ENCODE measurements at places on chromosomes 12 and 14.

GRCh38 chr12:117010693-117011451 is 88.3 kb downstream of the TESC start:
- DNase-seq: no peak

DNA sequence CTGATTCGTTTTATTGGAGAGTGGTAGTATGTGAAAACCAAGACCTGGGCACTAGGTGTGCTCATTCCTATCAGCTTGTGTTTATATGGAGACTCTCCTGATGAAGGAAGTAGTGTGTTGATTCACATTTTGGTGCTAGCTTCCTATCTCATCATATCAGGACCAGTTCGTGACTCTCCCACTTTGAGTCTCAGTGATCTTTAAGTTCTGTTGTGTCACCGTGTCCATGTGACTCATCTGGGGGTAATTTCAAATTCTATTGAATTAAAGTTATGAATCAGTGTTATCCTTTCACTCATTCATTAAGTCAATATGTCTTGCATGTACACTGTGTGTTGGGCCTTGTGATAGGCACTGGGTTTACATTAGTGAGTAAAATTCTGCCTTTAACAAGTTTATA is 180.2 kb downstream of the CACNA1C start:
- DNase-seq: no peak

DNA sequence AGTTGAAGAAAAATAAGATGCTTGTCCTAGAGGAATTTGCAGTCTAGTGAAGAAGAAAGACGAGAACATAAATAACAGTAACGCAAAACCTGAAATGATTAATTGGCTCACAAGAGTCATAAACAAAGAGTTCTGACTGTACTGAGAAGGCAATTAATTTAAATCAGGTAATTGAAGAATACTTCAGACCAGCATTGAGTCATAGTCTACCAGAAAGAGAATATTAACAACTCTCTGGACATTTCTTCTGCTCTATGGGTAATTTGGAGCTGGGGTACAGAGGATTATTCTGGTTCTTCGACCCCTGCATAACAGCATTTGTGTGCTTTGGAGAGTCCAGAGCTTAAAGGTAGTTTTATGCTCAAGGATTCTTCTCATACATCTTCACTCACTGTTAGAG is 390.3 kb upstream of the DCN start:
- DNase-seq: no peak

DNA sequence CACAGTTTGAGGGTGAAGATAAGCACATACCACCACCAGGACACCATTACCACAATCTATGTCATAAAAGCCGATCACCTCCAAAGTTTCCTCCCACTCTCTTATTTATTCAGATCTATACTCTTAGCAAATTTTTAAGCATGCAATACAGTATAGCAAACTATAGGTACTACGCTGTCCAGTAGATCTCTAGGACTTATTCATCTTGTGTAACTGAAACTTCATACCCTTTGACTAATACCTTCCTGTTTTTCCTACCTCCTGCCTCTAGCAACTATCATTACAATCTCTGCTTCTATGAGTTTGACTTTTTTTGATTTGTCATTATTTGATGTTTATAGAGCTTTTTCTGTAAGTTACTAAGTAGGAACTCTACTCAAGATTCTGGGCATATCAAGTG is 84.5 kb upstream of the MANSC4 start:
- DNase-seq: no peak

- peak; percentile 49 for DNase-seq
Measured at GRCh38 chr14:58362798-58363412, 32.8 kb upstream of the TOMM20L start.

GRCh38 chr12:42221726-42222125 is 16.3 kb downstream of the YAF2 start:
- DNase-seq: no peak

DNA sequence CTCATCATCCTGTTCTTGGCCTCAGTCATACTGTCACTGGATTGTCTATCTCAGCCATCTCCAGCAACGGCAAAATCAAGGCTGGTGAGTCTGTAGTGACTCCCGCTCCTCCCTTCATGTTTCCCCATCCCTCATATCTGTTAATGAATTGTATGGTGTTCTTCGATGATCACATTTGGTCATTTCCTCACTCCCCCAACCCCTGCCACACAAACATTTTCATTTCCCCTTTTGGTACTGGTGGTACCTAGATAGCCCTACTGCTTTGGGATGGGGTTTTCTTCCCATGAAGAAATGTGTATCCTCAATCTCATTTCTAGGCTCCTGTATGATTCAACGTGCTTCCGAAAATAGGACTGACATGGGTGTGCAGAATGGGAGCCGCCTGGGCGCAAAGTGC is 2.7 kb upstream of the KLHL33 start:
- DNase-seq: no peak

- peak; percentile 76 for DNase-seq
Measured at GRCh38 chr12:109432842-109433304, 44.2 kb downstream of the KCTD10 start.

GRCh38 chr12:77045183-77045582 is 20.2 kb downstream of the E2F7 start:
- no peak for DNase-seq

- DNase-seq: no peak
Measured at GRCh38 chr14:63682727-63683593, 41.3 kb upstream of the WDR89 start.

DNA sequence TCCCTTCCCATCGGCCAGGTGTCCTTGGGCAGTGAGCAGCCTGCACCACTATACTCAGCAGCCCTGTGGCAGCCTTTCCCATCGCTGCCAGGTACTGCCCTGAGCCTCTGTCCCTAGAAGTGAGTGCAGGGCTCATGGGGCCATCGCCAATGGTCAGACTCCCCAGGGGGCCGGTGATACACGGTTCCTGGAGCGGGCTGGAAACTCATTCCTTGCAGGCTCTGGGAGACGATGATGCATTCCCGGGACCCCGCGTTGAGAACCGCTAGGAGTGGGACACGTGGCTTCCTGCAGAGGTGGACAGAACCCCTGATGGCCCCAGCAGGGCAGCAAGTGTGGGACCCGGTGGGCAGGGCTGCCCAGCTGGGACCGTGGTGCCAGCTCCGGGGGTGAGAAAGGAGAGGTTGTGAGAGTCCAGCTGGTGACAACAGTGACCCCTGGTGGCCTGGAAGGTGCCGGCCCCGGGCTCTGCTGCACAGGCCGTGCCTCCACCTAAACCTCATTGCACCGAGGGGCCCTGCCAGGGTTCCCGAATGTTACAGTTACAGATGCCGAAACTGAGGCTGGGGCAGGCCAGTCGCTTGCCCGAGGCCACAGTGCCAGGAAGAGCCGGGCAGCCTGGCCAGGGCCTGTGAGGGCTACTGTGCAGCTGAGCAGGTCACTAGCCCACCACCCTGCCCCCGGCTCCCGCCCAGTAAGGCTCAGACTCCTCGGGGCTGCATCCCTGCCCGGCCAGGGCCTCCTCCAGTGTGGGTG is 33.8 kb downstream of the FBRSL1 start:
- DNase-seq: peak; percentile 58

DNA sequence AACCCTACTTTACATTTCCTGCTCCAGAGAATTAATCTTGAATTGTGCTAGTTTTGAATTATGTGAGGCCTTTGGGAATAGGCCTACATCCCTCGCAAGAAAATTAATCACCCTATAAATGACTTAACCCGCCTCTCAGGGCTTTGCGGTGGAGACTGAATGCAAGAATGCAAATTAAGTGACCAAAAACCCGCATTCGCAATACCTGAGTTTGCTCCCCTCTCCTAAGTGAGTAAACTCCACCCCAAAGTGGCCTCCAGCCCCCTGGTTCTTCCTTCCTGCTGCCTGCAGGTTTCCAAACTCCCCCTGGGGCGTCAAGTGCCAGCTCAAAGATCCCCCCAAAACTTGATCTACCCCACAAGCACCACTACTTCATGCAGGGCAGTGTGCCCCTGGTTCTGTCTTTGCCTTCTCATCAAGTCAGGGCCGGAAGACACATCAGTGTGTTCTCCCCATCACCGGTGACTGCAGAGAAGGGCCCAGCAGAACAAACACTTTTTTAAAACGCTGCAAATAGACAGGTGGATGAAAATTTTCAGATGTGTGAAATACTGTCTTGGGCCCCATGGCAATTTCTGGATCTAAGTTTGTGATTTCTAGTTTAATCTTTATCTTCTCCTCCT is 644.7 kb downstream of the VRK1 start:
- no peak for DNase-seq

DNA sequence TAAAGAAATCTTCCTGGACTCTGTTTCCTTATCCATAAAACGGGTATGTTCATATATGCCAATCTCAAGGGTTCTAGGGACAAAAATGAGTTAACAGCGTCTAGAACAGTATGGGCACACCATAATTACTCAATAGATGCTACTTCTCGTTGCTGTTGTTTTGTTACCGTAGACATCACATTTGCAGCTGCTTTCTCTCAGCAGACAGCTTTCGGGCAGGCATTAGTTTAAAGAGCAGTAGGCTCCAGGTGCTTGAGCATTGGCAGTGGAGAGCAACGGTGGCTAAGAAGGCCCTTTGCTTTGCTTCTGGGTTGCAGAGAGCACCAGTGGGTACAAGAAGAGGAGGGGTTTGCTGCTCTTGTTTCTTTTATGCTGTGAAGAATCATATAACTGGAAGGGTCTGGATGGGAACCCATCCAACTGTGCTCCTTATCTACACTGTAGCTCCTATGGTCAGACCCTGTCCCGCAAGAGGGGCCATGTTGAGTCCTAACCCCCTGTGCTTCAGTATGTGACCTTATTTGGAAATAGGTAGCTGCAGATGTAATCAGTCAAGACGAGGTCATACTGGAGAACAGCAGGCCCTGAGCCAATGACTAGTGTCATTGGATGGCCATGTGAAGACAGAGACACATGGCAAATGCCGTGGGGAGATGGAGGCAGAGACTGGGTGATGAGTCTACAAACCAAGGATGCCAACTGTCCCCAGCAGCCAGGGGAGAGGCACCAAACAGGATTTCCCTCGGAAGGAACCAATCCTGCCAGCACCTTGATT is 120.0 kb downstream of the RBM19 start:
- DNase-seq: no peak

GRCh38 chr12:47807338-47807737 is 12.4 kb downstream of the HDAC7 start:
- DNase-seq: peak; percentile 47

GRCh38 chr12:33322519-33322918 is 117.1 kb downstream of the SYT10 start:
- DNase-seq: no peak

DNA sequence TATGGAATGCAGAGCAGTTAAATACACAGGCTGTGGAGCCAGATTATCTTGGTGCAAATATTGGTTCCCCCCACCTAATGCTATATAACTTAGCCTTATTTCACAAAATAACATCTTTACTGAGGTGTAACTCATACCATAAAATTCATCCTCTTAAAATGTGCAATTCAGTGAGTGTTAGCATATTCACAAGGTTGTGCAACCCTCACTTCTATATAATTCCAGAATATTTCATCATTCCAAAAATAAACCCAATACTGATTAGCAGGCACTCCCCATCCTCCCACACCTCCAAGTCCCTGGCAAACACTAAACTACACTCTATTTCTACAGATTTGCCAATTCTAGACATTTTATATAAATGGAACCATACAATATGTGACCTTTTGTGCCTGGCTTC is 116.3 kb upstream of the CNTN1 start:
- no peak for DNase-seq

DNA sequence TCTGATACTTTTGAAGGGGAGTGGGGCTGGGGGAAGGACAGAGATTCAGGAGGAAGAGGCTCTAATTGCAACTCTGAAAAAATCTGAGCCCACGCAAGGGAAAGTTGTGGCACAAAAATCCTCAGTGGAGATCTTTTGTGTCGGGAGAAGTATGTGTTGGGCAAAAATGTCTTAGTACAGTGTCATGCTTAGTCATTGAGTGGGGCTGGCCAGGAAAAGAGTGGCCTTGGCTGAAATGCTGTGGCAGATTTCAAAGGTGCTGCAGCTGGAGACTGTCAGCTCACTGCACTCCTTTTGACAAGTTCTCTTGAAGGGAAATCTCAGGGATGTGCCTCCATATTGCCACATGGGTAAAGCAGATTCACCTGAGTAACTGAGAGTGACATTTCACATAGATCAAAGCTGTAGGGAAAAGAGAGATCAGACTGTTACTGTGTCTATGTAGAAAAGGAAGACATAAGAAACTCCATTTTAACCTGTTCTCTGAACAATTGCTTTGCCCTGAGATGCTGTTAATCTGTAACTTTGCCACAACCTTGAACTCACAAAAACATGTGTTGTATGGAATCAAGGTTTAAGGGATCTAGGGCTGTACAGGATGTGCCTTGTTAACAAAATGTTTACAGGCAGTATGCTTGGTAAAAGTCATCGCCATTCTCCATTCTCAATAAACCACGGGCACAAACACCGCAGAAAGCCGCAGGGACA is 36.0 kb upstream of the GLIPR1 start:
- no peak for DNase-seq

DNA sequence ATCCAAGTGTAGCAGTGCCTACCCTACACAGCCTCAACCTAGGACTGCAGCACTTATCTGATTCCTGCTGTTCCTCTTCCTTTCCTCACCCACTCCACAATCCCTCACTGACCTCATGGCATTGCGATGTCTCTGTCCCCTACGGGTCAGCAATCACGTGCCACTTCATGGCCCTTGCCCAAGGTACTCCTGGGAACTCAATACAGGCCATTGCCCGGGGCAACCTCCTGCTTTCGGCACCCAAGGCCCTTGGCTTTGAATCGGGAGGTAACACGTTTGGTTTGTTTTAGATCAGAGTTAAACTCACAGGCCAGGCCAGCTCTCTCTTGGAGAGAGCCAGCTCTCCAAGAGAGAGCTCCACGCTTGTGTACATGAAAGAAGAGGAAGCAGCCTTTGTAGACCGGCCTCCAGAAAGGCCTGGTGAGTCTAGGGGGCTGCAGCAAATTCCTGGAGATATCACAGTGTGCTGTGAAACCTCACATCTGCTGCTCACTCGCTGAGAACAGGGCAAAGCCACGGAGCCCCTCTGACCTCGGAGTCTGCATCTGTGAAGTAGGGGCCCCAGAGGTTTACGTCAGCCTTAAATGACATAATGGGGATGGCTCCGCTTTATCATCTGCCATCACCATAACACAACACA is 12.2 kb downstream of the CLMN start:
- no peak for DNase-seq

DNA sequence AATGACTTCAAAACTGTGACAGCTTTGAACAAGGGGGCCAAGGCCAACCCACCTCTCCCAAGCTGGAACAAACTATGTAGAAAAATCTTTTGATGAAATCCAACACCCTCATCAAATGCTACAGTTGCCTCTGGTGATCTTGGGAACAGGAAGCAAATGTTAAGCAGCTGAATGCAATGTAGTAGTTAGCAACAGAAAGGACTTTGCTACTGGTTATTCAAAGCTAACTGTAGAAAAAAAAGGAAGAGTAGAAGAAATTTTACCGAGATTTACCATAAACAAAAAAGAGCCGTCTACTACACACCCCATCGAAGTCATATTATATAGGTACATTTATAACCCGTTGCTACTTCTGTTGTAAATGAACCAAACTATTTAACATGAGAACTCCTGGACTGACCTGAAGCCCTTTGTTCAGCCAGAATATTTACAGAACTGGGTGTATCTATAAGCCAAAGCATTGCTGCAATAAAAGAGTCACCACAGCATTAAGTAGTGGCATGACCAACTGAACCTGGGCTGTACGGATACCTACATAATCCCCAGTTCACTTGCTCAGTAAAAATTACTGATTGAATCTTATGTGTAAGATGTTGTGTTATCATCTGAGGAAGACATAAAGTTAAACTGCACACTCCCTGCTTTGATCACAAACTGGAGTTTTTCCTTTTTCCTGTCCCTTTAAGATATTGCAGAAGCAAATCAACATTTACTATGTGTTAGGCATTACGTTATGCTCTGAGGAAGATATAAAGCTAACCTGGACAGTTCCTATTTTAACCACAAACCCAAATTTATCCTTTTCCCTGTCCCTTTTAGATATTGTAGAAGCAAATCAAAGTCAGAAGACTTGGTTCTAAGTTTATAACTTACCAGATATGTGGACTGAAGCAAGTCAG is 25.1 kb downstream of the SYNJ2BP start:
- DNase-seq: no peak

Measured in hematopoietic multipotent progenitor cell treated with erythropoietin and hydrocortisone succinate and interleukin-3 and kit ligand, for 8 days (in vitro differentiated cells).